HFFc6 (cell line): ENCODE measurements at places on chromosomes 1 and 21.

DNA sequence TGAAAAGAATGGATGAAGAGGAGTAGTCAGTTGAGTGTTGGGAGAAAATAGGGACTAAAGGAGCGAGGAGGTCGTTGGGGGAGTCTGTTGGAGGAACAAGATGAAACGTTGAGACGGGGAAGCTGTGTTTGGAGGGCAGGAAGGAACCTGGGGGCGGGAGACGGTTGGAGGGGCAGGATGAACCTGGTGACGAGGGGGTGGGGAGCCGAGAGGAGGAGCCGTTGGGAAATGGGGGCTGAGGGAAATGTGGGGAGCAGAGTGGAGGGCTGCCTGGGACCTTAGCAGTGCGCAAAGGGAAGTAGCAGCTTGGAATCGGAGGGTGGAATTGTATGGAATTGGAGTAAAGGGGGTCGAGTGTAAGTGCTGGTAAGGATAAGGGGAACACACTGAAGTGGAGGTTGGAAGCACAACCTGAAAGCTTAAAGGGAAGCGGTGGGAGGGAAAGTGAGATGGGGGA lies 630 bp downstream of the MTF2 start:
- DNase-seq, result no peak

DNA sequence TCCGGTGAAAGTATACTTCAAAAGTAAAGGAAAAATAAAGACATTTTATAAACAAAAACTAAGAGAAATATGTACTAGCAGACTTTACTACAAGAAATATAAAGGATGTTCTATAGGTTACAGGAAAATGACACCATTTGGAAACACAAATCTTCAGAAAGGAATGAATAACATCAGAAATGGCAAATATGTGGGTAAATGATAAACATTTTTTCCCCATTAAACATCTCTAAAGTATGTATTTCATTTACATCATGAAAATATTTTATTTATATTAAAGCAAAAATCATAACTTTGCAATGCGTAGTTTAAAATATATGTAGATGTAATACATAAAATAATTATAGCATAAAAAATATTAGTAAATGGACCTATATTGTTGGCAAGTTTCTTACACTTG lies 184.1 kb upstream of the ZNHIT6 start:
- no peak for DNase-seq

- DNase-seq, result no peak
Observed at GRCh38 chr1:10292188-10292587, 81.8 kb downstream of the KIF1B start.

DNA sequence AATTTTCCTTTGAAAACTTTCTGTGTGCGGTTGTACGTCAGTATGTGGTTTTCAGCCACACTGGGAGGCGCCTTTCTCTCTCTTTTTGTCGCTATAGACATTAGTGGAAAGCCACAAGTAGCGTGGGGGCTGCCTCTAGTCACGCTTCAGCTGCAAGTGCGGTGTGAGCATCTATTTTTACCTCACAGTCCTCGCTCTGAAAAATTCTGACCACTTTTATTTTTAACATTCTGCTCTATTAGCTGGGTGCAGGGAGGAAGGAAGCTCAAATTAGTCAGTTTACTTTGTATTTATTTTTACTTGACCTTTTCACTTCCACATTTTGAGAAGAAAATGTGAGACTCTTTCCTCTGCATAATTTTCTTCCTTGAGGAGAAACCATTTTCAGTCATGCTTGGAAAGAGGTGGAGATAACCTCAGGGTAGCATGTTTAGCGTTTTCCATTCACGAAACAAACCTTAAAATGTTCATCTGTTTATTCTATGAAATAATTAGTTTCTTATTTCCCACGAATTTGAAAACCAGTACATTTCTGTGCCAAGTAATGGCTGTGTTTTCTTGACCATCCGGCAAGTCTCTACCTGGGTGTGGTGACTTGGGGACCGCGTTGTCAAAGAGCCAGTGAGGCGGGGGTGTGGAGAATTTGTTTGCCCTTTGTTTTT lies 35.6 kb downstream of the ADARB1 start:
- DNase-seq, result no peak

GRCh38 chr1:65141394-65141793 lies 6.6 kb upstream of the AK4 start:
- peak; percentile 36 for DNase-seq

DNA sequence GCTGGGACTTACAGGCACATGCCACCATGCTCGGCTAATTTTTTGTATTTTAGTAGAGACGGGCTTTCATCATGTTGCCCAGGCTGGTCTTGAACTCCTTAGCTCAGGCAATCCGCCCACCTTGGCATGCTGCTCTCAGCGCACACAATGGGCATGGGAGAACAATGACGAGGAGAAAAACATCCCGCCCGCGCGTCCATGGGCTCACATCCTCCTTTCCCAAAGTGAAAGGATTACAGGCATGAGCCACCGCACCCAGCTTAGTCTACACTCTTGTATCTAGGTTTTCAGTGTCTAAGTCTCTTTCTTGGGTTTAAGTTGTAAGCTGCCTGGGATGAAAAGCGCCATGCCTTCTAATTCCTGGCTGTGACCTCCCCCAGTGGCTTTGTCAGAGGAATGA lies 37.9 kb downstream of the CDK18 start:
- no peak for DNase-seq

- no peak for DNase-seq
Observed at GRCh38 chr1:93882269-93882668, 3.3 kb upstream of the DNTTIP2 start.
